Naive thymus-derived CD8-positive, alpha-beta T cell (primary cell): ENCODE measurements at places on chromosomes 2 and 18.

DNA sequence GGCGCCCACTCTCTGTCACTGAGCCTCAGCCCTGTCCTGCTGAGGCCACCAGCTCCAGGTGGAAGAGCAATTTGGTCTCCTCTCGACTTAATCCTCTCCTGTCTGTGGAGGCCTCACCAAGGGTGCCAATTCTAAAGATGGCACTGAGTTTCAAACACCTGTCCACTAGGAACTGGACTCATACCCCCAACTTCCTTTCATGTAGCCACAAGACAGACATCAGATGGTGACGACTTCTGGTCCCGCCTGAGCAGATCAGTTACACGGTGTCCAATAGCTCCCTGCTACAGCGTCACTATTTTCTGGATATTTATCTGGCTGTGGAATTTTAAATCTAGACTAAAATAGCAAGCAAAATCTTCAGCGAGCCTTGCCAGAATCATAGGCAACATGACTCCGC, 24.5 kb upstream of the SP5 start:
- peaks cover 7% of the 10 kb centered on the region for H3K27me3 ChIP-seq
- no peak overlapping the region for H3K27ac ChIP-seq
- H3K4me1 ChIP-seq: no peaks in the 10 kb centered on the region

GRCh38 chr2:100812116-100812515, 7.8 kb upstream of the NPAS2 start:
- no peaks in the 10 kb centered on the region for H3K36me3 ChIP-seq
- peak; percentile 51 for DNase-seq
- peaks cover 37% of the 10 kb centered on the region for H3K4me1 ChIP-seq
- peak overlapping the region; percentile 90 for H3K27ac ChIP-seq
- H3K4me3 ChIP-seq: peak overlapping the region; percentile 74

DNA sequence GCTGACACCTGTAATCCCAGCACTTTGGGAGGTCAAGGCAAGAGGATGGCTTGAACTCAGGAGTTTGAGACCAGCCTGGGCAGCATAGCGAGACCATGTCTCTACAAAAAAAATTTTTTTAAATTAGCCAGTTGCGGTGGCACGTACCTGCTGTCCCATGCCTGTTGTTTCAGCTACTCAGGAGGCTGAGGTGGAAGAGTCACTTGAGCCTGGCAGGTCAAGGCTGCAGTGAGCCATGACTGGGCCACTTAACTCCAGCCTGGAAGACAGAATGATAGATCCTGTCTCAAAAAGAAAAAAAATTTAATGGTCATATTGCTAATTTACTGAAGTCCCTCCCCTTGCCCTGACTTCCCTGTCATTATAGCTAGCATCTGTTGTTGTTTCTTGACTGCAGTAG, 112.6 kb downstream of the ARHGAP28 start:
- H3K4me3 ChIP-seq: no peak overlapping the region
- no peak overlapping the region for H3K27ac ChIP-seq
- H3K4me1 ChIP-seq: peaks cover 2% of the 10 kb centered on the region
- no peak for DNase-seq
- no peaks in the 10 kb centered on the region for H3K36me3 ChIP-seq
- H3K27me3 ChIP-seq: no peaks in the 10 kb centered on the region

DNA sequence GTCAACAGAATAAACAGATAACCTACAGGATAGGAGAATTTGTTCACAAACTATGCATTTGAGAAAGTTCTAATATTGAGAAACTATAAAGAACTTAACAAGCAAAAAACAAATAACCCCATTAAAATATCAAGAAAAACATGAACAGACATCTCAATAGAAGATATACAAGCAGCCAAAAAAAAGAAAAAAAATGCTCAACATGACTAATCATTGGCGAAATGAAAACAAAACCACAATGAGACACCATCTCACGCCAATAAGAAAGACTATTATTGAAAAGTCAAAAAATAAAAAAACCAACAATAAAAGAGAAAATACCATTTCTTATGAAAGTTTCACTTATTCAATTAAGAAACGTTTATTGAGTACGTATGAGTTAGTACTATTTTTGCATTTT, 800.5 kb downstream of the CBLN2 start:
- H3K36me3 ChIP-seq: peaks cover 5% of the 10 kb centered on the region
- no peaks in the 10 kb centered on the region for H3K27me3 ChIP-seq
- no peaks in the 10 kb centered on the region for H3K4me1 ChIP-seq
- no peak for DNase-seq
- H3K27ac ChIP-seq: no peak overlapping the region

GRCh38 chr2:73243884-73244570, 9.9 kb downstream of the CCT7 start:
- no peak overlapping the region for H3K4me3 ChIP-seq
- no peak for DNase-seq
- no peak overlapping the region for H3K27ac ChIP-seq
- H3K36me3 ChIP-seq: no peaks in the 10 kb centered on the region

GRCh38 chr18:34707670-34708069, 2.4 kb upstream of the DTNA start:
- no peaks in the 10 kb centered on the region for H3K4me1 ChIP-seq
- no peaks in the 10 kb centered on the region for H3K36me3 ChIP-seq
- no peak for DNase-seq
- H3K27ac ChIP-seq: no peak overlapping the region

DNA sequence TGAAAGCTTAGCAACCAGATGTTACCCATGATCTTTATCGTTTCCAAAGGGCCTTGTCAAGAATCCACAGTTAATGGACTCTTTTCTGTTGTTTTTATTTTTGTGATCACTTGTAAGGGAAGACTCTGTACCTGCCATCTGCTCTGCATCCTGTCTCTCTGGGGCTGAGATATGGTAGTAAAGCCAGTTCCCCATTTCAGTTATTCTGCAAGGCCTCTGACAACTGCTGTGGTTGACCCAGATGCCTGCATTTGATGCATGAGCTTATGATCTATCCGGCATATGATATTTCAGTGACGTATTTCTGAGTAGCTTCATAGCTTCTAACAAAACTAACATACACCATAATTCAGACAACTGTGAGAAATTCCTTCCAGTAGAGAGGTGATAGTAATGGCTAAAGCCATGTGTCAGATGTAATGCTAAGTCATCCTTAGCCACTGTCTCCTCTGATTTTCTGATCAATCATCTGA, 105.1 kb downstream of the TPO start:
- peak overlapping the region; percentile 53 for H3K4me3 ChIP-seq
- DNase-seq: peak; percentile 51
- peaks cover 19% of the 10 kb centered on the region for H3K4me1 ChIP-seq
- H3K27ac ChIP-seq: peak overlapping the region; percentile 87
- no peaks in the 10 kb centered on the region for H3K27me3 ChIP-seq
- H3K36me3 ChIP-seq: no peaks in the 10 kb centered on the region

- DNase-seq: no peak
- H3K4me3 ChIP-seq: no peak overlapping the region
- H3K36me3 ChIP-seq: no peaks in the 10 kb centered on the region
- H3K27ac ChIP-seq: no peak overlapping the region
- no peaks in the 10 kb centered on the region for H3K27me3 ChIP-seq
Observed at GRCh38 chr2:28642796-28643195, 108.8 kb upstream of the PPP1CB start.

DNA sequence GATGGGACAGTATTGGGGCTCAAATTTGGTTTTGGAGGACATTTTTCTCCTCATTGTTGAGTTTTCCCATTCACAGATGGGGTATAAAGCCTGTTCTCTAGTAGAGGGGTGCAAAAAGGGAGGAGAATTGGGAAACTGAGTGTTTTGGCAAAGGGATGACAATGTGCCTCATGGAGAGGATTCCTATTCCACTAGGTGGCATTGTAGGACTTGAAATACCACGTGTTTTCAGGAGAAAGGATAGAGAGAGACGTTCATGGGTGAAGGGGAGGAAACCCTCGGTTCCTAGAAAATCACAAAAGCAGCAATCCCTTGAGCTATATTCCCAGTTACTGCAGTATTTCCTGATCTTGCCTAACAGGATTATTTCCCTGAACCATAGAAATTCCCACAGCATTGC, 113.7 kb upstream of the SRD5A2 start:
- no peak overlapping the region for H3K27ac ChIP-seq
- DNase-seq: no peak
- no peak overlapping the region for H3K4me3 ChIP-seq
- no peaks in the 10 kb centered on the region for H3K4me1 ChIP-seq
- no peaks in the 10 kb centered on the region for H3K27me3 ChIP-seq
- H3K36me3 ChIP-seq: peaks cover 41% of the 10 kb centered on the region

- no peaks in the 10 kb centered on the region for H3K4me1 ChIP-seq
- peaks cover 11% of the 10 kb centered on the region for H3K36me3 ChIP-seq
- H3K4me3 ChIP-seq: no peak overlapping the region
Observed at GRCh38 chr18:56233595-56233994, 404.8 kb downstream of the TXNL1 start.

DNA sequence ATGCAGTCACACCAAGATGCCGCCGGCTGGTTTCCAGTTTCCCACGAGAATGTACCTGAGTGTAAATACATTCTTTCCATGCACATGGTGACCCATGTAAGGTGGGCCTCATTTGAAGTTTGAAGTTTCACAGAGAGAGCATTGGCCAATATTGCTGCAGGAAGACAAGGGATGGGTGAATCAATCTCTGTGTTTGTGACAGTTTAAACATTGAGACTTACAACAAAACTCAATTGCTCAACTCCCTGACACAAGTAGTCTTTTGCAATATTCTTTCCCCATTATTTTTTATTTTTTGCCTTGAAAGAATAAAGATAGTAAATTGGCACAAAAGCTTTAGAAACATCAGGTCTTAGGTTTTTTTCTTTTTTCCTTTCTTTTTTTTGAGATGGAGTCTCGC, 5.1 kb downstream of the SERPINB2 start:
- no peaks in the 10 kb centered on the region for H3K4me1 ChIP-seq
- H3K4me3 ChIP-seq: no peak overlapping the region
- no peaks in the 10 kb centered on the region for H3K27me3 ChIP-seq
- H3K27ac ChIP-seq: no peak overlapping the region
- no peaks in the 10 kb centered on the region for H3K36me3 ChIP-seq
- no peak for DNase-seq

DNA sequence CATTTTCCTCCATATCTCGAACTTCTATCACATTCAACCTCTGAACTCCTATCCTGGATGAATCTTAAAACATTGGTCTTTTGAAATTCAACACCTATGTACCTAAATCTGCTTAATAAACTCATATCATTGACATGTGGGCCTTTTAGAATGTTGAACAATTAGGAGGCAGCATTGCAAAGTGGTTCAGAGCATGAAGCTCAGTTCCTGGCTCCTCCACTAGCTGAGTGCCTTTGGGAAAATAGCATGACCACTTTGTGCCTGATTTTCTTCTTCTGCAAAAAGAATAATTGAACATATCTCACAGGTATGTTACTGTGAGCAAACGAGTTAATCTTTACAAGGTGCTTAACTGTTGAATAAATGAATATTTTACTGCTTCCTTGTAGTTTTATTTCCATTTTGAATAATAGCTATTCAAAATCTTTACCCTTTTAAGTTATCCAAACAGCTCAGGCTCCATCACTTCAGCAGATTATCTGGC, 14.3 kb upstream of the ITPRID2 start:
- no peak overlapping the region for H3K27ac ChIP-seq
- no peaks in the 10 kb centered on the region for H3K36me3 ChIP-seq
- H3K4me3 ChIP-seq: no peak overlapping the region
- no peaks in the 10 kb centered on the region for H3K27me3 ChIP-seq
- H3K4me1 ChIP-seq: no peaks in the 10 kb centered on the region

GRCh38 chr2:105338020-105338385, 663 bp downstream of the C2orf49 start:
- no peaks in the 10 kb centered on the region for H3K27me3 ChIP-seq
- peak overlapping the region; percentile 100 for H3K27ac ChIP-seq
- H3K4me1 ChIP-seq: peaks cover 35% of the 10 kb centered on the region
- H3K4me3 ChIP-seq: peak overlapping the region; percentile 99
- peaks cover 38% of the 10 kb centered on the region for H3K36me3 ChIP-seq

GRCh38 chr2:31234683-31235503, 941 bp downstream of the EHD3 start:
- H3K4me3 ChIP-seq: peak overlapping the region; percentile 79
- H3K4me1 ChIP-seq: peaks cover 38% of the 10 kb centered on the region
- DNase-seq: no peak
- peak overlapping the region; percentile 23 for H3K27ac ChIP-seq
- H3K27me3 ChIP-seq: no peaks in the 10 kb centered on the region

GRCh38 chr2:23096906-23097602, 287.9 kb upstream of the KLHL29 start:
- no peak for DNase-seq
- no peaks in the 10 kb centered on the region for H3K4me1 ChIP-seq
- no peaks in the 10 kb centered on the region for H3K36me3 ChIP-seq
- no peak overlapping the region for H3K27ac ChIP-seq
